SW 1271 (cell line): ENCODE measurements at places on chromosomes 11 and 22.

GRCh38 chr22:24423519-24424000, 3.8 kb upstream of the ADORA2A start:
- no peak for DNase-seq

- no peak for DNase-seq
Observed at GRCh38 chr11:71472357-71472885, 19.4 kb downstream of the NADSYN1 start.

- no peak for DNase-seq
Observed at GRCh38 chr11:48683226-48683720, 194.7 kb downstream of the OR4A47 start.

GRCh38 chr11:111694851-111695250, 71.3 kb downstream of the PPP2R1B start:
- no peak for DNase-seq

DNA sequence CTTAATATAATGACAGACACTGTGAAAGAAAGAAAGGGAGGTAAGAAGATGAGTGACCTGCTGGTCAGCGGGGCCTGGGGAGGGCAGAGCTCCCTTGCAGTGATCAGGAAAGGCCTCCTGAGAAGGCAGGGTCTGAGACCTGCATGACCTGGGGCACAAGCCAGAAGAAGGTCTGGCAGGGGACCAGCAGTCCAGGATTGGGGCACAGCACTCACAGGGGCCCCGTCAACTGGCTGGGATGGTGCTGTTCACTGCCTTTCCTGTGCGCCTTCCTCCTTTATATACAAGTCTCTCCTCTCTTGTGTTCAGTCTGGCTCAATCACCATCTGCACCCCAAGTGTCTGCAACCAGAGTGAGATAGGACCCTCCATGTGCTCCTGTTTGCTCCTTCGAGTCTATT, 22.2 kb upstream of the SCARF2 start:
- no peak for DNase-seq

DNA sequence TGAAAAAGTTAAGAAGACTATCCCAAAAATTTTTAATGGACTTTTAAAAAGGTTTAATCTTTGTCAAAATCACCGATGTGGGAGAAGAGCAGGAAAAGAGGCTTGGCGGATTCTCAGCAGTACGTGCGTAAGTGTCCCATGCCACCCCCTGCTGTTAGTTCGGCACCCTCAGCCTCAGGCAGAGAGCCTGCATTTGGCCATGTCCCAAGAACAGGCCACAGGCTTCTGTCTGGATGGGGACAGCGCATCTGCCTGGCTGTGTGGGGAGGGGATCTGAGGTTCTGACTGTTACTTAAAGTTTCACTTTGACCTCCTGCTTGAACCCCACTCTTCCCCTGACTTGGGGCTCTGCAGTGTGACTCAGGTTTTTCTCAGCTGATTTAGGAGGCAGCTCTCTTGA, 35.3 kb downstream of the EXT2 start:
- no peak for DNase-seq

DNA sequence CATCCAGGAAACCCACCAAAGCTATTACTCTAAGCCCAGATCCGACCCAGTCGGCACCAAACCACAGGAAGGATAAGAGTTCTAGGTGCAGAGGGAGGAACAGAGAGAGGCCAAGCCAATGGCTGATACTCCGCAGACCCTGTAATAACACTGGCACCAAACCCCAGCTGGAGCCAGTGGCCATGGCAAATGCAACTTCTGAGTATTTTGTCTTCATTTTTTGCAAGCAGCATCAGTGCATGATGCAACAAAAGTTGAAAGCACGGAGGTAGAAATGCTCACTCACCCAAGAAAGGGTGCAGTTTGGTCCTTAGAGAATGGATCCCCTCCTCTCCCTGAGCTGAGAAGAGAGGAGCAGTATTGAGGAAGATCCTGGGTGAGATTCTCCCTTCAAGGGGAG, 2.8 kb downstream of the TMEM121B start:
- DNase-seq: no peak

- DNase-seq: no peak
Observed at GRCh38 chr11:134413826-134414731, 2.0 kb upstream of the B3GAT1 start.

GRCh38 chr11:116258821-116259220, 514.0 kb downstream of the BUD13 start:
- DNase-seq: no peak

GRCh38 chr11:117725048-117725734, 71.8 kb downstream of the DSCAML1 start:
- no peak for DNase-seq

- no peak for DNase-seq
Observed at GRCh38 chr11:68829581-68829980, 12.1 kb downstream of the CPT1A start.

- DNase-seq: no peak
Observed at GRCh38 chr22:34395370-34395769, 475.1 kb upstream of the LARGE1 start.

GRCh38 chr11:111540114-111540936, at the start of gene LAYN:
LAYN (plus strand) TSS chr11:111540720; CDS start chr11:111540844, 124 bp downstream.
- no peak for DNase-seq

DNA sequence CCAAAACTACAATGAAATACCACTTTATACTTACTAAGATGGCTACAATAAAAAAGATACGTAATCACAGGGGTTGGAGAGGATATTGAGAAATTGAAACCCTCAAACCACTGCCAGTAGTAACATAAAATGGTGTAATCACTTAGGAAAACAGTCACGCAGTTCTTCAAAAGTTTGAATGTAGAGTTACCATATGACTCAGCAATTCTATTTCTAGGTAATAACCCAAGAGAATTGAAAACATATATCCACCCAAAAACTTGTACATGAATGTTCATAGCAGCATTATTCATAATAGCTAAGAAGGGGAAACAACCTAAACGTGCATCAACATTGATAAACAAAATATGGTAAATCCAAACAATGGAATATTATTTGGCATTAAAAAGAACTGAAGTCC, 24.4 kb upstream of the PSMA1 start:
- no peak for DNase-seq

GRCh38 chr22:44309137-44309536, 3.6 kb downstream of the SHISAL1 start:
- DNase-seq: peak; percentile 27

- no peak for DNase-seq
Observed at GRCh38 chr11:6572215-6572614, 31.2 kb downstream of the RRP8 start.

- no peak for DNase-seq
Observed at GRCh38 chr11:8863838-8864237, 47.2 kb upstream of the AKIP1 start.

DNA sequence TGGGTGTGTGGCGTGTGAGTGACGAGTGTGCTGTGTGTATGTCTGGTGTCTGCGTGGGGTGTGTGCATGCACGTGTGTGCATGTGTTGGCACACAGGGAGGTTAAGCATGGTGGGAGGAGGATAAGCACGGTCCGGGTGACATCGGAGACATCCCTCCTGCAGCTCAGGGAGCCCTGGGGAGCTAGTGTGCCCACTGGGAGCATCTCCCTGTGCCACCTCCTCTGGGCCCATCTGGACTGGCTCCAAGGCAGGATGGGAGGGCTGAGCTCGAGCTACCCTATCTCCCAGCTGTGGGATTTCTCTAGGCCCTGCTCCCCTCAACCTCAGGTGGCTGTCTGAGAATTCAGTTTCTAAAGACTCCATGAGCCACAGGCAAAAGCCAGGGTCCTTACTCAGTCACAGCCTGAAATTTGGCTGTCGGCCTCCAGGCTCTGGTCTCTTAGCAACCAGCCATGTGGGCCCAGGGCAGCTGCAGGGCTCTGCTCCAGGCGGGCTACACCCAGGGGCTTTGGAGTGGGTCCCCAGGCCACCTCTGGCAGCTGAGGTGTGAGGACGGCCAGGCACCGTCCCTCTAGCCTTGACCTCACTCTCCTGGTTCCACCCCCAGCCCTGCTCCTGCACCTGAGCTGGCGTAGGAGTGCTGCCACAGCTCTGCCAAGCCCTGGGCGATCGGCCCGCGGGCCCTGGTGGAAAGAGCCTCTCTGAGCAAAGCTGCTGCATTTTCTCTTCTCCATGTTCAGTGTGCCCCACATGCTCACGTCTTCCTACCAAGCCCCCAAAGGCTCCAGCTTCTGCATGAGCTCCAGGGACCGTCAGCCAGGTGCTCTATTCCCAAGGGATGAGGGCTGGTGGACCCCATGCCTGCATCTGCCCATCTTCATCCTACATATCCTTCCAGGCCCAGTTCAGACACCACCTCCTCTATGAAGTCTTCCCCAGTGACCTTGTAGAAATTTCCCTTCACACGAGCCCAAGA, 39.7 kb downstream of the RTL6 start:
- DNase-seq: no peak

DNA sequence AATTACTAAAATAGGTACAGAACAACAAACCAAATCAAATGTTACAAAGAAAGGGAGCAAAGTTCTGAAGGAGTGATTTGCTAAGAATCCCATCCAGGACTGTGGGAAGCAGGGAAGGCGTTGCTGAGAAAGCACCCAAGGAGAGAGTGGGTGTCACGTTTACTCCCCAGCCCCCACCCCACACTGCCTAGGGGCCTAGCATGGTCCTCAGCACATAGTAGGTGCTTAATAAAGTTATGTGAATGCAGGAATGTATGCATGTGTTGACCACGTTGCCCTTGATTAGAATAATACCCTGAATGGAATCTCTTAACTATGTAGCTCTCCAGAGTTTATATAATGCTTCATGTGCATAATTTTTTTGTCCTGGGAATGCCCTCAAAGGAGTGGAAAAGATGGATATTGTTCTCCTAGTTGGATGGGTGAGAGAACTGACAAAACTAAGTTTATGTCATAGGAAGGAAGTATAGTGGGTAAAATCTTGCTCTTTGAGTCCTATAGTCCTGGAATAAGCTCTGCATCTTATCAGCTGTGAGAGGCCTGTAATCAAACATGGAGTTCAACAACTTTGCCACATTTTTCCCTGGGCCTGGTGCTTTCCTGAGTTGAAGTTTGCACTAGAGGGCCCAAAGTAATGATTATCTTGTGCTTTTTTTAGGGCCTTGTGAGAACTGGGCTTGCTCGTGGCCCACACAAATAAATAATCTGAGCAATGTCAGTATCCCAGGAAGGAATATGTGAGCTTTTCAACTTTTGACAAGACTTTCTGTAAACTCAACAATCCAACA, 53.8 kb upstream of the LMO2 start:
- no peak for DNase-seq

- DNase-seq: no peak
Observed at GRCh38 chr11:107263844-107264563, 193.6 kb downstream of the CWF19L2 start.

- no peak for DNase-seq
Observed at GRCh38 chr11:103546236-103546635, 437.0 kb downstream of the DYNC2H1 start.

DNA sequence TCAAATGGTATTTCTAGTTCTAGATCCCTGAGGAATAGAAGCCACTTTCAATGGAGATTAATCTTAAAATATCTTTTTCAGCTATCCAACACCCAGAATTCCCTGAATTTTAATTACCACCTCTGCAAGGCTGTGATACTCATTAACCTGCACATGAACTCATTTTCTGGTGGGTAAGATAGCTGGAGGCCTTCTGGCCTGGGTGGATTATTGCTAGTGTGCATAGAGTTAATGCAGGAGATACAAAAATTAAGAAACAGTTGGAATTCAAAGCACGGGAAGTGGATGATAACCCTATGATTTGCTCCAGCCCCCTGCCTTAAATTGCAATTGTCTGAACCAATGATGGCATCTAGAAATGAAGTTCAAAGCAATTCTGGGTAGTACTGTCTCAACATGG, 115.0 kb downstream of the ATG16L2 start:
- no peak for DNase-seq

DNA sequence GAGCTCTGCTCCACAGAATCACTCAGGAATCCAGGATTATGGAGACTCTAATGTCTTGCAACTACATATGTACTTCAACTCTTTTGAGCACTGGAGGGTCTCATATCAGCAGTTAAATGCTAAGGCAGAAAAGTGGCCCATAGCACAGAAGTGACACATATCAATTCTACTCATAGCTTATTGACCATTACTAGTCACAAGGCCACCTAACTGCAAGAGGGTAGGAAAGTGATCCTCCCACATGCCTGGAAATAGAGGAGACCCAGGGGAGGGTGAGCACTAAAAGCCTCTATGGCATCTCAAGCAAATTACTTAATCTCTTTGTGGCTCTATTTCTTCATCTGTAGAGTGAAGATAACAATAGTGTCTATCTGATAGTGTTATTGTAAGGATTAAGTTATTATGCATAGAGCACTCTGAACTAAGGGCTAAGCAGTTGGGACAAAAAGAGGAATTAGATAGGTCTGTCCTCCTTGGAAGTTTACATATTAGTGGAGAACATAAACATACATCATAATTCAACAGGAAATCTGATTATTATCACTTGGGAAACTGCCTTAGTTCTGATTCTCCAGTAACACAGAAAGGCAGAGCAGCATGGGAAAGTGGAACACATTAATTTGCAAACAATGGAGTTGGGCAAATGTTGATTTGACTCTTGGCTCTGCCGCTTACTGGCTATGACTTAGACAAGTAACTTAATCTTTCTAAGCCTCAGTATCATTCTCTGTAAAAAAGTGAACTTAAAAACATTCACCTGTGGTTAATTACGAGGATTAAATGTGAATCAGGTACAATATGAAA, 25.1 kb upstream of the USP47 start:
- no peak for DNase-seq

DNA sequence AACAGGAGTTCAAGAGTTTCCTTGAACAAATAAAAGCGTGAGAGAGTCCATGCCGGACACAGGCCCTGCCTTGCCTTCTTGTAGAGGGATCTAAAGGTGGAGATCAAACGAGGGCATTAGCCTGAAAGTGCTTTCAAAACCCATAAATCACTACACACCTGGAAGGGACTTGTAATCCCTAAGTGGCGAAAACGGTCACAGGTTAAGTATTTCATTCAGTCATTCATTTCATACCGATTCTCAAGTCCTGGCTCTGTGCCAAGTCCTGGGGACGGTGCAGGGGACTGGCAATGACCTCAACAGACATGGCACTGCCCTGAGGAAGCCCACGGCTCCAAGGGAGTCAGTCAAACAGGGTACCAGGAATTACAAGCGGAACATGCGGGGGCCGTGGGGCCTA, 26.6 kb downstream of the ELFN2 start:
- DNase-seq: no peak

GRCh38 chr11:833849-834311, 1.1 kb downstream of the CD151 start:
- DNase-seq: no peak

DNA sequence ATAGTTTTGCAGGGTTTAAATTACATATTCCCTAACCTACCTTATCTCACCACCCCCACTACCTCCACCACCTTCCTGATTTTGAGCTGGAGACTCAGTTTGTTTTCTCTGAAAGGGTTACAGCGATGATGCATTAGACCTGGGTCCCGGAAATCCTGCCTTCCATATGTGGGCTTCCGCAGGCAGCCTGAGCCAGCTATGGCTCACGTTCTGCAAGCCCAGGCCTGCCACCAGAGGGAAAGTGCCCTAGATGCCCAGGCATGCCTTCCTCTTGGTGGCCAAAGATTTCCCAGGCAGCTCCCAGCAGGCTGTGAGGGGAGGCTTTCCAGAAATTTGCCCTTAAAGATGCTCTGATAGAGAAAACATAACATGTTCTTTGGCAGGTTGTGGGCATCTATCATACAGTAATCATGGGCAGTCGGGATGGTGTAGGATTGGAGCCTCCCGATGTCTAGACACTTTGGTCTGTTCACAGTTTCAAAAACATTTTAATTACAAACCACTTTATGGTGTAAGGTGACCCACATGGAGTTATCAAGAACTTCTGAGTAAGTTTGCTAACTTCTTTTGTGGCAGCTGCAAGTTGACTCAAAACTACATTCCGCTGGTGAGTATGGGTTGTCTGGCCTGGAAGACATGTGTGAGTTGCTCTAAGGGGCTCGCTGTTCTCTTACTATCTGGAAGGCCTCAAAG, 79.3 kb downstream of the MICAL2 start:
- no peak for DNase-seq

GRCh38 chr11:14378171-14378570, 19.2 kb upstream of the RRAS2 start:
- no peak for DNase-seq
